GM23248 (cell line): ENCODE measurements at places on chromosomes 3 and 15.
A peak's percentile ranks its signal among the peaks of the same experiment; 100 is the strongest.

DNA sequence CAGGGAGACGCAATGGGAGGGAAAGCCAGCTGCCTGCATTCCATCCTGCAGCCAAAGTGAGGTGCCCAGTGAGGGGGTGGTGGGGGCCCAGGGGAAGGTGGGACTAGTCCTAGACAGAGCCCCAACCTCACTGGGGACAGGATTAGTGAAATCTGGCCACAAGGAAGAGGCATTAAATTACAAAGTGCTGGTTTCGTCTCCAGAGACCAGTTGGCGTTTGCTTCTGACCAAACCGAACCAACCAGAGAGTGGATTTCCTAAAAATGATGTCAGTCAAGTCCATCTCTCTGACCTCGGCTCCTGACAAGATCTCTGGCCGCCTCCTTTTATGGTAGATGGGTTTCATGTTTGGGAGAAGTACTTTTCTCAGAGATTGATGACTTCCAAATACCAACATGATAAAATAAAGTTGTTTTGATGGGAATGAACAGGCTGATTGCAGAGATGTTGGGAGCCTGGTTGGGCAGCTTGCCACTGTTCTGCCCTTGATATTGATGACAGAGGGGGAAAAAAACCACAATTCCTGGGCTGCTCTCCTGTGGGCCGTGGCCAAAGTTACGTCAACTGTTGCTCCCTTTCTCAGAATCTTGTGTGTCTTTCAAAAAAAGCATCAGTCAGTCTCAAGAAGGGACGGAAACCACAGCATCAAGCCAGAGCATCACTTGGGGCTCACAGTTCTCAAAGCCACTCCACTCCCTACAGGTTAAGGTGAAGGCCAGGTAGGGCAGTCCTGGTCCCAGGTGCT, 24.6 kb downstream of the ITGA11 start:
- no peak for DNase-seq

DNA sequence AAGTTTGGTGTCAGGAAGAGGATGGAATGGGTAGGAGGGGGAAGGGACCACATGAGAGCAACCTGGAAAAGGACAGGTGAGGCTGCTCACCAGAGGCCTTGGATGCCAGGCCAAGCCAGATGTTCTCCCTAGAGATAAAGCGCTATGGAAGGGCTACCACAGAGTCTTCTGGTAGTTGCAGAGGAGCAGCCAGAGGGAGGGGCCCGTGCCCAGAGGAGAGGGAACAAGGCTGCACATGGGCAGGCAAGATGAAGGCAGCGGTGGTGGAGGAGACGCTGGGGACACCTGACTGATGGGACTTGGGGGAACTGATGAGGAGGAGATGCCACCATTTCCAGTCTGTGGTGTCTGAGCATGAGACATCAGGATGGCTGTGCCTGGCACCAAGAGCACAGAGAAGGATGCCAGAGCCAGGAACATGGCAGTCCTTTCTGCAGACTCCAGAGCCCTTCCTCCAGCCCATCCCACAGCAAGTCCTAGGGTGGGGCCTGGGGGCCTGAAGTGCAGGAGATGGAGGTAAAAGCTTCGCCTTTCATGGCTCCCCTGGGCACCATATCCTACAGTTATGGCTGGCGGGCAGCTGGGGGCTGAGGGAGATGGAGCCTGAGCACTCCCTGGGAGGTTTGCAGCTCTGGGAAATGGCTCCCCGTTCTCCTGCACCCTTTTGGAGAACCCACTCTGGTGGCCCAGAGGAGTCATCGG, 103.0 kb downstream of the ETFA start:
- DNase-seq: no peak

GRCh38 chr3:106302451-106303221, 433.8 kb upstream of the CBLB start:
- no peak for DNase-seq

- DNase-seq: no peak
Measured at GRCh38 chr3:150110097-150110496, 139.4 kb upstream of the PFN2 start.

DNA sequence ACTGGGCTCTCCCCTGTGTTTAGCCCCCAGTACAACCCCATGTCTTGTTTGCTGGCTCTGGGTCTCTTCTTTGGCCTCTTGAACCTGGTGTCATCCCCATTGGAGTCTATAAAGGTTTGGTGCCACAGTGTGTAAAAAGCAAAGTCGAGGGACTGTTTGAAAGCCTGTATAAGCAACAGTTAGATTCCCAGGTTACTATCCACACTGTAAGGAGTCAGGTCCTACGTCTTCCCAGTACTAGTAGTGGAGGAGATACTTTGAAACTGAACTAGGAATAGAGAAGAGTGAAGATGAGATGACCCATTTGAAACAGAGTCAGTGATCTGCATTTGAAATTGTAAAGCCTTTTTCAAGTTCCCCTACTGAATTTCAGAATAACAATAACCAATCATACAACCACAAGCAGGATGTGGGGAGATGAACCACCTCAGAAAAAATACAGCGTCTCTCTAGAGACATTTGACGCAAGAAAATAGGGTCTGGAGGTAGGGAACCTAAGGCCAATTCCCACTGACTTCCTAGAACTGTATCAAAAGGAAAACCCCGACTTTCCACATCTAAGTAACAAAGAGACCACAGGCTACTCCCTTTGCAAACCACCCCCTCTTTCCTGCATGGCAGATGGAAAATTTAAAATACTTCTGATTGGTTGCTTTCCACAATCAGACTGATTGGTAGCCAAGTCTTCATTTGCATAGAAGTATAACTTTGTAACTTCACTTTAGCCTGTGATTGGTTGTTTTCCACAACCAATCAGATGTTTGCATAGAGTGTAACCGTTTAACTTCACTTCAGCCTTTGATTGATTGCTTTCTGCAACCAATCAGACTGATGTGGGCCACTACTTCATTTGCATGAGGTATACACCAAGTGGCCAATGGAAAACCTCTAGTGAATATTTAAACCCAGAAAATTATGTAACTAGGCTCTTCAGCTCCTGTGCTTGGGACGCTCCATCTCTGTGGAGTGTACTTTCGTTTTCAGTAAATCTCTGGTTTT, 49.9 kb upstream of the NEDD4 start:
- no peak for DNase-seq

GRCh38 chr15:72229076-72229946, 1.7 kb downstream of the PKM start:
- peak; percentile 90 for DNase-seq

DNA sequence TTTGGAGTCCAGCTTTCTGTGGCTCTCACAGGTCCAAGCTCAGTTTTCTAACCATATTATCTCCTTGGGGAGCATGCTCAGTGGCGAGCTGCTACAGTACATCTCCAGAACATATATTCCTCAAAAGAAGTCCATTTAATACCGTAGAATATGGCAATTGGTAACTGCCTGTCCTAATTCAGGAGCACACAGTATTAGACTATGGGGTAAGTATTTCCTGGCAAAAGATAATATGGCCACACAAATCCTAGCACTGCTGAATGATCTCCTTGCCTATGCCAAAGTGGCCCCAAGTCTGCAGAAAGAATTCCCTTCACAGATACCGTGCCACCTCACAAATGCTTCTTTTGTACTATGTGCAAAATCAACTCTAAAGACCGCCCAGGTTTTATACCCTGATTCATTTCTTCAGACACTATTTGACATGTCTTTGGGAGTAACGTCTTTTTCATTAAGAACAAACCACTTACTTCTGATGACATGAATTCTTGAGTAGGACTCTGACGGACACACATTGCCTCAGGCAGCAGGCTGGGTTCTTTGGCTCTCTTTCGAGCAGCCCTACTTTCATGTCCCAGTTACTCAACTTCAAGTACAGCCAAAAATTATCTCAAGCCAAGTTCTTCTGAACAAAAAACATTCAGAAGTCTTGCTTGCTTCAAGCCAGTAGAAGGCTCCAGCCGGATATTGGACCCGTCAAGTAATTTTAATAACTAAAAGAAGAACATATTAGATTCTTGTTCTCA, 368.3 kb upstream of the DCBLD2 start:
- peak; percentile 65 for DNase-seq

- no peak for DNase-seq
Measured at GRCh38 chr3:180116658-180117057, 79.9 kb upstream of the PEX5L start.

GRCh38 chr3:89278302-89279025, 171.0 kb downstream of the EPHA3 start:
- DNase-seq: no peak

- peak; percentile 92 for DNase-seq
Measured at GRCh38 chr3:197750396-197750831, 731 bp downstream of the FYTTD1 start.

DNA sequence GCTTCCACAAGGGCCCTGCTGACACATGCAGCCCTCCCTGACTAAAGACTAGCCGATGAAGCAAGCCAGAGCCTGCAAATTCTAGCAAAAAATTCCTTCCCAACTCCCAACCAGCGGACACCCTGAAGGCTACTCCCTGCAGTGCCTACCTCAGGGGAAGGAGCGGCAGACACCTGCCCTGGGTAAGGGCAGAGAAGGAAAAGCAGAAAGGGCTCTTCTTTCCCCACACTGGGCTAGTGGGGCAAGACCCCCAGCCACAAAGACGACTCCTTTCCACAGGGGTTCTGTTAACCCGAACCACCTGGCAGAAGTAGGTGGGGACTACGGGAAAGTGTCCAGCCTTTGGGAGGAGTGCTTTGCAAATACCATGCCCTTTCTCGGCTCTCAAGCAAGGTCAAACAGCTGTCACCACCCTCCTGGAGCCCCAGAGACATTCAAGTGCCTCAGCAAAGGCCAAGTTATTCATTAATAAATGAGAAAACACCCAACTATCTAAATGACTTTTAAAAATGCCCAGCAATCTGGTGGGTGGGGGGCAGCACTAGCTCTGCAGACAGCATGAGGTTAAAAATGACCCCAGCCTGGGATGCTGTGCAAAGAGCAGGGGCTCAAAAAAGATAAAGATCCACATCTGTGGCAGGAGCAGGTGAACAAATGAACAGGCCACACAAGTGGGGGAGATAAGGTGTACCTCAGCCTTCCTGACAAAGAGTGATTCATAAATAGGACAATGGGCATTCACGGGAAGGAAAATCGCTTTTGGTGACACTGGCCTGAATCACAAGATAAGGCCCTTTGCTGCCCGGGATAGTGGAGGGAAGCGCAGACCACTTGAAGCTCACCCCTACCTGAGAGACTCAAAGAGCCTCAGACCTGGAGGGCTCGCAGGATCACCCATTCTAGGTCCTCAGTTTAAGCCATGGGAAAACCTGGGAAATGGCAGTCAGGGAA, 33.0 kb downstream of the CCDC12 start:
- DNase-seq: no peak

- no peak for DNase-seq
Measured at GRCh38 chr3:156711113-156711512, 36.7 kb downstream of the TIPARP start.

- peak; percentile 81 for DNase-seq
Measured at GRCh38 chr15:78072080-78072892, 5.2 kb downstream of the TBC1D2B start.

GRCh38 chr3:82002986-82003642, 241.7 kb upstream of the GBE1 start:
- DNase-seq: no peak

DNA sequence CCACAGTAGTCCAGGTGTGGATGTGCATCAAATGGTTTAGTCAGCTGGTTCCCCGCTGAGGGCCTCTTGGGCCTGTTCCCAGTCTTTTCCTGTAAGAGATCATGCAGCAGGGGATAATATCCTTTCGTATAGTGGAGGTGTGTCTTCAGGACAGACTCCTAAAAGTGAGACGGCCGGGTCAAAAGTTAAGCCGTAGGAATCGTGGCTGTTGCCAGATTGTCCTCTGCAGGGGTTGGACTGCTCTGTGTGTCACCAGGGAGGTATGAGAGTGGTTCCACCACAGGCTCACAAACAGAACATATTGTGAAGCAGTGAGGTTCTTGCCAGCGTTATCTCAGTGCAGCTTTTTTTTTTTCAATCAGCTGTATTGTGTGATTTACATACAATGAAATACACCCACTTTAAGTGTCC, 95.0 kb downstream of the VGLL4 start:
- peak; percentile 85 for DNase-seq

DNA sequence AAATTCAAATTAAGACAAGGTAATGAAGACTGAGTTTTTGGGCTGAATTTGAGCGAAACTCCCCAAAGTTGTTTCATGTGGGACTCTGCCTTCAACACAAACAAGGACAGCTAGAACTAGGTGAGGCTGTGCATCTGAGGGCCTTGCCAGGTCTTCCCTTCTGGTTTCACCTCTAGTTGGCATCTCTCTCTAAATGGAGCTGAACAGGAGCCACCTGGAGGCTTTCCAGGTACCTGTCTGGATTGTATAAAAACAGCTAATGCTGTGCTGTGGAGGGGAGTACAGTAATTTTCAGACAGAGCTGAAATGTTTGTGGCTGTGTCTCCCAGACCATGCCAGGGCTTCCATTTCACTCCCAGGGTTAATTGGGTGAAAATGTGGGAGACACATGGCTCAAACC, 27.1 kb downstream of the TRIM71 start:
- DNase-seq: no peak

DNA sequence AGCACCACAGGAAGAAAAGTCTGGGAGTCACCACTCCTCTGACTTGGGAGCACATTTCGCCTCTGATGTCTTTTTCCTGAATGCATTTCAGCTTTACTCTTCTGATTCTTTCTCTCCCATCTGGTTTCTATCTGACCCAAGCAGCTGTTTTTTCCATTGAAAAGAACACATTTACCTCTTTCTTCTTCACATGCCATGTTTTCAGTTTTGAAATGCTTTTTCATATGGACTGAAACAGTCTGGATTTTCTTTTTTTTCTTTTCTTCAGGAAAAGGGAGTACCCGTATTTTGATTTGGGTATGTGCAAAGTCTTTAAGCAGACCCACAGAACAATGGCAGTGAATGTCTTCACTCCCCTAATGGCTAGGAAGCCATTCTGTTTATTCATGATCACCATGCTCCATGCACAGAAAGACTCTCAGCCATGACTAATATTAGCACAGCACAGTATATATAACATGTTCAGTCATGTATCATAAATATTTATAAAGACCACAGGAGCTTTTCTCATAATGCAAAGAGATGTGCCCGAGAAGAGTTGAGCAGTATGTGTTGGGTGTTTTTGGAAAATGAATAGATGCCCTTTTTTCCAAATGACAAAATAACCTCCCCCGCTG, 82.7 kb upstream of the LRIG1 start:
- DNase-seq: no peak

DNA sequence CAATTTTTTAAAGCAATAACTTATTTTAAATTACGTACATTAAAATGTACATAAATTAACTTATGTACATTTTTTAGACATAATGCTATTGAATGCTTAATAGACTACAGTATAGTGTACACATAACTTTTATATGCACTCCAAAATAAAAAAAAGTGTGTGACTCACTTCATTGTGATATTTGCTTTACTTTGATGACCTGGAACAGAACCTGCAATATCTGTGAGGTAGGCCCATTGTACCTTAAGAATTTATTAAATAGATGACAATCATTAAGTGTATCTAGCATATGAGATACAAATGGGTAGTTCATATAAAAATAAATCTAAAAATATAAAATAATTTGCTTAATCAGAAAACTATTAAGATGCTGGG, 276.7 kb downstream of the NFKBIZ start:
- no peak for DNase-seq
